ENCODE measurements at places on chromosomes 5 and 9.

DNA sequence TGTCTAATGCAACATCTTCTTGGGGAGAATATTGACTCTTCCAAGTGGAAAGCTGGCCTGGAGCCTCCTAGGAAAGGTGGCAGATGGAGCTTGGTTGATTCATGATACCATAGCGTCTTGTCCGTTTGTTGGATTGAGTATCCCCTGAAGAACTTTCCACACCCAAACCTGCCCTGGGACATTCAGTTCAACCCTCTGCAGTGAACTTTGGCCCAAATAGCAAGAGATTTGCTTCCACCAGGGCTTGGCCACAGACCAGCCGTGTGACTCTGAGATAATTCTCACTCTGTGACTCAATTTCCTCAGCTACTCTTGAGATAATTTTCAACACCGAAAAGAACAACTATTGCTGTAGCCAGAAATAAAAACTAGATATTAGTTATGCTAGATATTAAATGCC, 108.0 kb upstream of the RAD23B start:
- DNase-seq = no peak

DNA sequence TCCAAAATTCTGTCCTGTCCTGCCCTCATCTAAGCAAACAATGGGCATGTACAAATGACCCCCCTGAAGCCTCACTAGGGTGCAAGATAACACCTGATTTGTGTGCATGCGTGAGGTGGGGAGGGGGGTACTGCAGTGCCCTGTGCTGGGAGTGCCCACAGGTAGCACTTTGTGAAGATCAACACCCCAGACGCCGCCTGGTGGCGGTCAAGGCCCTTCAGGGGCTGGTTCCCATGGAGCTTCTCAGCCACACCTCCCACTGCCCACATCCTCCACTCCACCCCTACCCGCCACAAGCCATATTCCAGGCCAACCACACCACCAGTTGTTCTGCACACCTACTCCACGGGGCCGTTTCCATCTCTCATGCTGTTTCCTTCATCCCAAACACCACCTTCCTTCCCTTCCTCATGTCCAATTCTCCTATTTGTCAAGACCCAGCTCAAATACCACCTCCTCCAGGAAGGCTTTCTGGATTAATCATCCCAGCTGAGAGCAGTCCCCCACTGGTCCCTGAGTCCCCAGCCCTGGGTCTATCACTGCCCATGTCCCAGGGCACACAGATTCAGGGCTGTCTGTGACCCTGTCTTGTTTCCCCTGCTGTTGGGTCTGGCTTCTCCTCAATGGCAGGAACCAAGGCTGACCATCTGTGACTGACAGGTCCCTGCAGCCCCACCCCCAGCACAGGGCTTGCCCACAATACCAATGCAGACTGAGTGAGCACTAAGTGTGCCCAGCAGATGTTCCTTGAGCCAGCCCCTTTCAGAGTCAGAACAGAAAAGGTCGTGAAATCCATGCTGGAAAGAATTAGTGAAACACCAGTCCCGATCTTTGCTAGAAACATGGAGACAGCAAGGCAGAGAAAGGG, 178.4 kb downstream of the PAX5 start:
- DNase-seq = no peak

DNA sequence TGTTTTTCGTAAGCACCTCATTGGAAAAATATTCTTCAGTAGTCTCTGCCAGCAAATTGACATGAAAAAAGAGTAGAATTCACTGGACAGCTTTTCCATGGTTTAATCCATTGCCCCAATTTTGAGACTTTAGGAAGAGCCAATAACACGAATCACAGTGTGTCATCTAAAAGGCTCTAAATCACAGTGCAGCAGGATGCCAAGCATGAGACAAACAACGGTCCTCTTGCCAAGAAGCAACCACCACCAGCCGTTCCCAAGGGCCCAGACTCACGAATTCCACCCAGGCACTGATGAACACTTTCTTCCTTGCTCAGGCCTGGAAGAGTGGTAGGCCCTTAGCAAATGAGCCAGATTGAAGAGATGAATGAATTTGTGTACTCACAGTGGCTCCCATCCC, 18.3 kb upstream of the IRX4 start:
- DNase-seq = no peak

GRCh38 chr5:72908664-72909063, 47.2 kb upstream of the FCHO2 start:
- no peak for DNase-seq

- no peak for DNase-seq
Observed at GRCh38 chr5:129001841-129002526, 36.7 kb downstream of the SLC27A6 start.
